ENCODE measurements at places on chromosomes 1 and 21.

GRCh38 chr1:171784784-171785183 lies 3.3 kb downstream of the METTL13 start:
- DNase-seq, result no peak

GRCh38 chr1:208597571-208597970 lies 353.4 kb upstream of the PLXNA2 start:
- DNase-seq, result no peak

DNA sequence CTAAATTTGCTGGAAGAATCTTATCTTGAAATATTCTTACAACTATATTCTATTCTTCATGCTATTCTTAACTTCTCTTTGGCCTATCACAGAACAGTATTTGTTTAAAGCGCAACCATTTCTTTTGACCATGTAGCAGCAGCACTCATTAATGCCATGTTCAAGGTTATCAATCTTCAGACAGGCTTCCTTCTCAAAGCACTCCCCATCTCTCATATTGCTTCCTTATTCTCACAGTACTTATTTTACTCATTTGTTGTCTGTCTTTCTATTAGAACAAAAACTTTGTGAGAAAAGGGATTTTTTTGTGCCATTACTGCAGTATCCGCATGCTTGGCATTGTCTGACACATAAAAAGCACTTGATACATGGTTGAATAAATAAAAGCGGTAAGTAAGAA lies 89.7 kb downstream of the ATP1B1 start:
- DNase-seq, result no peak

DNA sequence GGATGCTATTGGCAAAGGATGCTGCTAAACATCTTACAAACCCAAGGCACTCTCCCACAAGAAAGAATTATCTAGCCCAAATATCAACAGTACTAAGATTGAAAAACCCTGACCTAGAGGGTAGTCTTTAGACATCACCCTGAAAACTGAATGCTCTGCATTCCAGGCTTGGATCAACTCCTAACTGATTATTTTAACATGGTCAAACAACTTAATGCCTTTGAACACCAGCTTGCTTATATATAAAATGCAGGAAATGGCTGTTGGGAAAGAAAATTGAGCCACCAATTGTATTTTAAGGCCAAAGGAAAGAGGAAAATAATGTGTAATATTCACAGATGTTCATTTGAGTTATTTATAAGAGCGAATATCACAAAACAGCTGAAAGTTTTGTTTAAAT lies 72.2 kb upstream of the C1orf87 start:
- DNase-seq, result no peak

DNA sequence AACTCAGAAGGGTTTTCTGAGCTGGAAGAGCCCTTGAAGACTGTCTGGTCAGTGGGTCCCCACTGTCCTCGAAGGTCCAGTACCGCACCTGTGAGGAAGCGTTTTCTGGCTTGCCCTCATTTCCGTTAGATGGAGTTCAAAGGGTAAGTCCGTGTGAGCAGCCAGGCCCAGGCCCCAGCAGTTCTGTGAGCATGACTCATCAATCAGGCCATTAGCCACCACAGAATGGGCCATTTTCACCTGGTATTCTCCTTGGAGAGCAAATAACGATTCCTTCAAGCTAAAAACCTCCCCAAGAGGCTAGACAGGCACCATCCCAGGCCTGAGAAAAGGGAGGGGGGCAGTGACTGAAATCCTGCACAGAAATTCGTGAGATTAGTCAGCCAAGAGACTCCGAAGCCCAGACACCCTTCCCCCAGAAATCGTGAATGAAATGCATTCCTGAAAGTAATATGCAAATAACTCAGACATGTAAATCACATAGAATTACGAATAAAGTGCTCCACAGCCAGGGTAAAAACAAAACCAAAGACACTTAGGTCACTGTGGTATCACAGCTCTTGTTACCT lies 66.0 kb downstream of the BCAR3 start:
- DNase-seq, result no peak

DNA sequence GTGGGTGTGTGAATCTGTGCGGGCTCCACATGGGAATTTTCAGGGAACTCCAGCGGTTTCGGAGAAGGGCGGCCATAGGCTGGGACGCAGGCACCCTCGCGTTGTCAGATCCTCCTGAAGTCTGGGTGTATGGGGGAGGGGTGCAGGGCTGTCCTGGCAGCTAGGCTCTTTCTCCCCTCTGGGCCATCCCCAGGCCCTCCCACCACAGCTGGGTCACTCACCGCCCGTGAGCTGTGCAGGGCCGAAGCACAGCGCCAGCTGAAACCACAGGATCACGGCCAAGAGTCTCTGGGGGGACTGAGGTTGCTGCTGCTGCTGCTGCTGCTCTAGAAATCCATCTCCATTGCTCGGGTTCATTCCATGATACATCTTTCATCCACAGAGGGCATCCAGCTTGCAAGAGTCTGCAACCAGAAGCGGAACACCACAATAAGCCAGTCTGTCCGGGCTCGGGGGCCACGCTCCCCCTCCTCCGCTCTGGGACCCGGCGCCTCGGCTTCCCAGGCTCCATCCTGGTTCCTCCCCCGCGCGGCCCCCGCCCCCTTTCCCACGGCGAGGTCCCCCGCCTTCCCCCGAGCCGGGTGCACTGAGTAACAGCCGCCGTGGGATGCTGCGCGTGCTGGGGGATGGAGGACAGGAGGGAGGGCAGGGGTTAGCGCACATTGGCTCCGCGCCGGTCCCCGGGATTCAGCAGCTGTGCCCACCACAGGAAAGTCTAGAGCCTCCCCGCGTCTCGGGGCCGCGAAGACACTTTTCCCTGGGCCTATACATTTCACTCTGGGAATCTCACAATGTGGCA lies 720 bp downstream of the SUSD4 start:
- peak; percentile 17 for DNase-seq

GRCh38 chr1:944341-945325 lies 14.4 kb downstream of the NOC2L start:
- DNase-seq, result no peak

GRCh38 chr1:78843111-78843510 lies 163.4 kb downstream of the ADGRL4 start:
- no peak for DNase-seq

GRCh38 chr21:25361097-25361496 lies 246.2 kb downstream of the MRPL39 start:
- DNase-seq, result no peak

All from NCI-H510A treated with DMSO at 0.1 percent for 48 hours (cell line).